ENCODE measurements at places on chromosomes 4 and X.

- no peak for DNase-seq
These were observed 23.6 kb upstream of the HGFAC start for GRCh38 chr4:3418029-3418762.

GRCh38 chrX:22628275-22628674 is 355.6 kb downstream of the CBLL2 start:
- no peak for DNase-seq

DNA sequence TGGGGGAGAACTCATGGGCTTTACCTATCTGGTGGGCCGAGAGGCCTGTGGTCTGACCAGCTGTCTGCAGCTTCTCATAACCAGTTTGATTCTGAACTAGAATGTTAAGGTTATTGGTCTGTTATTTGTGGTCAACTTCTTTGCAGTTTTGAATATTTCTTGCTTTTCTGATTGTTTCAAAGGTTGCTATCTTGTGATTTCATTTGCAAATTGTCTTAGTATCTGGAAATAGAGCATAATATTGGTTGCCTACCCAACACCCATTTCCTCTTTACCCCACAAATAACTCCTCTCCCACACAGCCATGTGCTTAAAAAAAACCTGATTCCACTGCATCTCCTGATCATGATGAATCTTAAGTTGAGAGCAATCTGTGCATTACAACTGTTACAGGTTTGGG is 39.1 kb upstream of the BMP2K start:
- no peak for DNase-seq

- DNase-seq = no peak
These were observed 118.3 kb upstream of the GABRA2 start for GRCh38 chr4:46508216-46508615.

GRCh38 chr4:1137063-1137776 is 23.9 kb upstream of the RNF212 start:
- no peak for DNase-seq

DNA sequence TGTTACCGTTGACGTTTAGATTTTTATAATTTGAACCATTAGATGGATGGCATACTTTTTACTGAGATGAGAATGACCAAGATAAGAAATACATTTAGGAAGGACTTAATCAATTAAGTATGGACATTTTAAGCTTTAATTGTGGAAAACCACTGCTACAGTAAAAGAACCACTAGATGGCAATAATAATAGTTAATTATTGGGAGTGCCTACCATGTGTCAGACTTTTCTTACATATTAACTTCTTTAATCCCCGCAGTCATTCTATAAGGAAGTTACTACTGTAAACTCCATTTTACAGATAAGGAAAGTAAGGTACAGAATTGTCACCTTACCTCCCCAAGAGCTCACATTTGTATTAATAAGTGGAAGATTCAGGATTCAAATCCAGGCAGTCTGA is 48.5 kb upstream of the MYOZ2 start:
- DNase-seq = no peak

GRCh38 chr4:137156807-137157206 is 375.5 kb downstream of the PCDH18 start:
- DNase-seq = no peak

GRCh38 chrX:146456058-146456457 is 353.5 kb upstream of the CXorf51B start:
- no peak for DNase-seq

- DNase-seq = no peak
These were observed 8.7 kb upstream of the TBC1D9 start for GRCh38 chr4:140764785-140765392.

DNA sequence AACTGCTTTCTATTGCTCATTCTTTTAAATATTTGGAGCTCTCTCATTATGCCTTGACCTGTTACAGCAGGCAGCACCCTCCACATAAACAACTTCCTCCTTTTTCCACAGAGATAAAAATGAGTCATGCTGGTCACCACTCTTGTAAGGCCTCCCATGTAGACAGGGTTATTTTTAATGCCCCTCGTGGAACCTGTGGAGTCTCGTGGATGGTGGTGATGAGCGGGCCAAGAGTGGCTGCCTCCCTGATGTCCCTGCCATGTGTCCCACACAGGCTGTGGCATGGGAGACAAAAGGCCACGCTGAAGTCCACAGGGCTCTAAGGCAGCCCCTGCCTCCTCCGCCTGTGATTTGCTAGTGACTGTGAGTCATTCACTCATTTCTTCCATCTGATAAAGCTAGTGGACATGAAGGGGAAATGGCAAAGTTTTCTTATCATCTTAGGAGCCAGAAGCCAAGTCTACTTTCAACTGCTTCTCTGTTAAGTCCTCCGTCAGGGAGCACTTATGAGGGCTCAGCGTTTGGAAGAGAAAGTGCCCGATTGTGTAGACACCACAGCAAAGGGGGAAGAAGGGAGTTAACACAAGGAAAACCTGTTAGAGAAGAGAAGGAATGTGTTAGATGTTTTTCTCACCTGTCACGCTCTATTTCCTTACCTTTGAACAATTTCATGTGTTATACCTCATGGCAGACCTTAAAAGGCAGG is 121.6 kb upstream of the FAT1 start:
- DNase-seq = no peak

GRCh38 chrX:131393426-131393825 is 104.3 kb upstream of the IGSF1 start:
- DNase-seq = no peak

DNA sequence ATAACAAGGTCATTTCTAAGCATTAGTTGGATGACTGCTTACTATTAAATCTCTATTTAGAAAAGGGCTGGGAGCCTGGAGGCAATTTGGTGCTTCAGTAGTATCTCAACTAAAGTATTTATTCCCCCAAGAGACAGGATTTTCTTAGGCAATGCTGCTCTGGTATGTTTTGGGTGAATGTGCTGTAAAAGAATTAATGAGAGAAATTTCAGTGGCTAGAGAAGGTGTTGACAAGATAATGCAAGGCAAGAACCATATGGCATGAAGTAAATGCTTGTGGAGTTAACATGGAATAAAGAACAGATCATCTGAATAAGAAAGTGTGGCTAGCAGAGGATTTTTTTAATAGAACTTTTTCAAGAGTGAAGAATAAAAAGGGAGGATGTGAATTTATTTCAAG is 3.9 kb downstream of the CYP2U1 start:
- no peak for DNase-seq

DNA sequence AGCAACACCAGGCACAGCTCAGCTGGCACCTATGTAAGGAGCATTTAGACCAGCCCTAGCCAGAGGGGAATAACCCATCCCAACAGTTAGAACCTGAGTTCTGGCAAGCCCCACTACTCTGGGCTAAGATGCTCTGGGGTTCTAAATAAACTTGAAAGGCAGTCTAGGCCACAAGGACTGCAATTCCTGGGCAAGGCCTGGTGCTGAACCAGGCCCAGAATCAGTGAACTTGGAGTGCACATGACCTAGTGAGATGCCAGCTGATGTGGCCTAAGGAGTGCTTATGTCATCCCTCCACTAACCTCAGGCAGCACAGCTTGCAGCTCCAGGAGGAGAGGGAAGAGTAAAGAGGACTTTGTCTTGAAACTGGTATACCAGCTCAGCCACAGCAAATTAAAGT is 7.6 kb upstream of the PRRG3 start:
- DNase-seq = no peak

DNA sequence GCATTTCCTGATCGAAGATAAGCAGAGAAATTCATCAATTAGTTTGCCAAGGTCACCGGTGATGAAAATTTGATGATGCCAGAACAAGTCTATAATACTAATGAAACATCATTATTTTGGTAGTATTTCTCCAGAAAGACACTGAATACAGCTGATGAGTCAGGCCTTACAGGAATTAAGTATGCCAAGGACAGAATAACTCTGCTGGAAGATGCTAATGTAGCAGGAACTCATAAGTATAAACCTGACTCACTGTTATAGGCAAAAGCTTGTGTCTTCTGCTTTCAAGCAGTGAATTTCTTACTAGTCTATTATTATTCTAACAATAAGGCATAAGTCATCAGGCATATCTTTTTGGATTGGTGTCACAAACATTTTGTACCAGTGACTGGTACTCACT is 1825.1 kb upstream of the IGFBP7 start:
- DNase-seq = no peak

GRCh38 chr4:114318309-114318708 is 280.3 kb upstream of the UGT8 start:
- no peak for DNase-seq

DNA sequence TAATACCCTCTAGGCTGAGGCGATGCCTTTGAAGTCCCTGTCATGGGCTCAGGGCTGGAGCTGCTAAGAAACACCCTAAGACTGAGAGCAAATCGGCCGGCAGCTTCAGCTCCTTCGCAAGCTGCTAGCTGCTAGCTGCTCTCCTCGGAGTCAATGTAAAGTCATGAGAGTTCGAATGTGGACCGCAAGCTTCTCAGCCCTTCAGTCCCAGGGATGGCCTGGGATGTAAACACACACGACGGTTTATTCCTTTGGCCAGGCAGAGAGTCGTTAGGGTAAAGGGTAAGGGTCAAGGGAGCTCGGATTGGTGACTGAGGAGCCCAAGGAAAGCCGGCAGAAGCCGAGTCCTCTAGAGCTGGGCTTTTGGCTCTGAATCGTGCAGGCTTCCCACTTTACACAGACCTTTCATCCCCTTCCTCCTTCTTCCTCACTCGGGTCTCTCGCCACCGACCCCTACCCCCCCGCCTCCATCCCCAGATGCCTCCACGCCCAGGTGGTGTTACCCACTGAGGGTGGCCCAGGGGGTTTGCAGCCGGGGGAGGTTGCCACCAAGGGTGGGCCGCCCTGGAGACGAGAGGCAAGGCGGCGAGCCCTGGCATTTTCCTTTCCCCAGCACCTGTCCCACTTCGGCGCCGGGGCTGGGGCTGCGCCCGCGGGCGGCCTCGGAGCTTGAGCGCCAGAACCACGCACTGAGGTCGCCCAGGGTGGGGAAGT is 3.1 kb upstream of the BCORL1 start:
- no peak for DNase-seq

DNA sequence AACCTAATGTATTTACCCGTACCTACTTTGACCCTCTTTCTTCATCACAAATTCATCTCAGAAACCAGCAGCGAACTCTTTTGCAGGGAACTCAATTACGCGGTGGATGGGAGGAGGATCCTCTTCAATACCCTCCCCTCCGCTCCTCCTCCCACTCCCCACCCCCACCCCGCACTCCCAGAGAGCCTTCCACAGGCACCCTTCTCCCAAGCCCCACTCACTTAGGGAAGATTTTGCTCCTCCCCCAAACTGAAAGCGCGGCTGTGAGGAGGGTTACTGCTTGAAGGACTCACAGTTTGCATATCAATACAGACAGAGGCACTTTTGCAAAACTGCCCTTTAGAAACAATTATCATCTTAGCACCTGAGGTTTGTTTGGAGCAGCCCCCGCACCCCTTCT is 960 bp upstream of the IL1RAPL1 start:
- no peak for DNase-seq

DNA sequence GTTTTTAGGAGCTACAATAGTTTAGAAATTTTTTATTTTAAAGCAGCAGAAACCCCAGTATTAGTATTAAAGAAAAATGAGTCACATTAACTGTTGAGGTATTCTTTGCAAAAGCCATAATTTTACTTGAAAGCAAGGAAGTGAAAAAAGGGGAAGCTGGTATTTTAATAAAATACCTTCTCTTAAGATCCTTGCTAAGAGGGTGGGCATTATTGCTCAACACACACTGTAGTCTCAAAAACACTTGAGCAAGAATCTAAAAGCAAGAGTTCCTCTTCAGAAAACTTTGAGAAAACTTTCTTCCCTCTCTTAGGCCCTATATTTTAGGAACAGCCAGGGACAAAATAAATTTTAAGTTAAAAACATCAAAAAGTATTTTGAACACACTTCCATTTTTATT is 259.4 kb upstream of the DIAPH2 start:
- DNase-seq = no peak

DNA sequence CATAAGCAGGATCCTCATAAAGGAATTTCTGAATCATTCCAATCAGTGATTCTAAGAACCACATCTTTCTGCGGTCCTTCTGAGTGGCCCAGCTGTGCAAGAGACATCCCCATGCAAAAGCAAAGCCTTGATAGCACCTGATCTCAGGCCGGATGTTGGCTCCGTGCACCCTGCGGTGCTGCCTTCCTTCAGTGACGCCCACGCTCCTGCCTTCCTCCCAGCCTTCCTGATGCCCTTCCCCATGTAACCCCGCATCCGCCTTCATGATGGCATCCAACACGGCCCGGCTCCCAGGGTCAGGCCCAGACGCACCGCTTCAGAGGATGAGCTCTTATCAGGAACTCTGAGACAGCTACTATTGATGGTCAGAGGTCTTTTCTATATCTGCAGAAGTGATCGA is 20.4 kb upstream of the CYP4V2 start:
- no peak for DNase-seq

GRCh38 chr4:17033025-17033767 is 134.8 kb upstream of the LDB2 start:
- DNase-seq = no peak
